ENCODE measurements at places on chromosomes 5 and 9. TPM values are rescaled to one million over a fixed set of nuclear protein-coding genes. Genes with fewer than 3 reads are reported as not detected.

DNA sequence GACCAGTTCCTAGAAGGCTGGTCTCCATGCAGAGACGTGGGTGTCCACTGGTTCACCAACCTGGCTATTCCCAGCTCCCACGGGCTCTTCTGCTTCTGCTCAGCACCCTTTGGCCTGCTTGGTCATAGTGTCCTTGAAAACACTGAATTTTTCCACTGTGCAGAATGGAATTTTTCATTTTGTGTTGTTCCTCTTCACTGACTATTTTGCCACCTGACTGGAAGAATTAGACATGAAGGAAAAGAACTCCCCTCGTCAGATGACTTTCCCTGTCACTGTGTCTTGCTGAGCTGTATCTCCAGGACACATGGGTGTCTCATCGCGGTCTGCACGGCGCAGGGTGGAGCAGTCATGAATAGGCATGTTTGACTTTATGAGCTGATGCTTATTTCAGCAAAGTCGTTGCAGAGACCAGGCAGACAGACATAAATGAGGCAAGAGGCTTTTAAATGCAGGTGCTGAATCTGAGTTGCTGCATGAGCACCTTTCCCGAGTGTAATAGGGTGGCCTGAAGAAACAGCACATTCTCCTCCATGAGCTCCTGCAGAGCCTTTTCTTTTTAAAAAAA is 50.2 kb upstream of the SEMA4D start:
- no peak for DNase-seq

DNA sequence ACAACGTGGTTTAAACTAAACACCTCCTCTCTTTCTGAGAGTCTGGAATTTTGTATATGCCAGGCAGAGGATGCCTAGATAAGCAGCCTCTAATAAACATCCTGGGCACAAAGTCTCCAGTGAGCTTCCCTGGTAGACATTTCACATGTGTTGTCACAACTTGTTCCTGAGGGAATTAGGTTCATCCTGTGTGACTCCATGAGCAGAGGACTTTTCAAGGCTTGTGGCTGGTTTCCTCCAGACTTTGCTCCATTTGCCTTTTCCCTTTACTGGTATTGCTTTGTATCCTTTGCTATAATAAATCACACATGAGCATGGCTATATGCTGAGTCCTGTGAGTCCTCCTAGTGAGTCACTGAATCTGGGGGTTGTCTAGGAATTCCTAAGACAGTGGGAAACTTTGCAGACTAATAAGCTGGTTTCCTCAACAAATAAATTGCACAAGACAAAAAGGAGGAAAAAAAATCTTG is 77.4 kb downstream of the NR2F1-AS1 start:
- DNase-seq: no peak

DNA sequence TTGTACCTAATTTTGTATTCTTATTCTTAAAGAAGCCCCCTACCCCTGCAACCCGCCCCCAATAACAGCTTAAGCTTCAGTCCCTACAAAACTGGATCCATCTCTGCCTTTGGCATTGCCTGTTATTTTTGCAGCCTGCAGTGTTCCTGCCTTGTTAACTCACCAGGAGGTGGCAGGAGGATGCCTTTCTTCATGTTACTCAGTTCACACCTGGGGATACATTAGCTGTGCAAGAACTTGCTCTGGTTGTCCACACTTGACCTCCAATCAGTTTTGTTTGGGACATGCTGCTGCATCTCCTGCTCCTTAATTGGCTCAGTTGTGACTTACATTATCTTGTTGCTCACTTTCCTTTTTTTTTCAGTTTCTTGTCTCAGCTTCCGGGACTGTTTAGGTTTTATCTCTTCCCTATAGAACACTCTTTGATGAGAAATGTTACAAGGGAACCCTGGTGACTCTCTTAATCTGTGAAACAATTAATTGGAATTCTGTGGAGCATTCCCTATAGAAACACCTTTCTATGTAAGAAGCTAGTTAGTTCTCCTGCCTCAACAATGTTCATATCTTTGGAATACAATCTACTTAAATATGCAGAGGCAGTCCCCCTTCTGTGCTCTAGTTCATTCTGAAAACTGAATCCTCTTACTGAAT is 467.7 kb upstream of the ACO1 start:
- DNase-seq: no peak

- no peak for DNase-seq
These were observed 226.6 kb upstream of the SLC24A2 start for GRCh38 chr9:20015427-20015931.

DNA sequence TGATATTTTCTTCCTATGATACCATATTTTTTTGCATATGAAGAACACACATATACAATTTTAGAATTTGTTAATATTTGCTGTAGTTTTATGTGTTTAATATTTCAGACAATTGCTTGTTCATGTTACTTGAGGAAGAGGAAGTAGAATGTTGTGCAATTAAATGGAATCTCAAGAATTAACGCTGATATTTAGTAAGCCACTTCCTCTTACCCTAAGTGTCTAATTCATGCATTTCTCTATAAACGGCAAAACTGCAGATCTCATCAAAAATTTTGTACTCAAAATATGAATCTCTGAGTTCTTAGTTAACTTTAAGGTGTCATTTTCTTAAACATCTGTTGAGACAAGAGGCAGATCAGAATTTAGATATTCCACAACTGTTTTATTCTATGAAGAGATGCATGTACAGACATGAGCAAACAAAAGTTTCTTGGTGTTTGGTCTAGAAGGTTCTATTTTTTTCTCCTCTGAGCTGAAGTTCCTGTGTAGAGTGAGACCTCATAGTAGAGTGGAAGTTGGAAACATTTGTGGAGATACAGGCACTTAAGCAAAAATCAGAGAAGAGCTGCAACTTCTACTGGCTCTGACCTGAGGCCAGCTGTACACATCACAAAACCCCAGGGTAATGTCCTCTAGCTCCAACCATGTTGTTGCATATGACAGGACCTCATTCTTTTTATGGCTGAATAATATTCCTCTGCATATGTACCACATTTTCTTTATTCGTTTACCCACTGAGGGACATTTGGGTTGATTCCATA is 16.6 kb upstream of the TGFBI start:
- no peak for DNase-seq

DNA sequence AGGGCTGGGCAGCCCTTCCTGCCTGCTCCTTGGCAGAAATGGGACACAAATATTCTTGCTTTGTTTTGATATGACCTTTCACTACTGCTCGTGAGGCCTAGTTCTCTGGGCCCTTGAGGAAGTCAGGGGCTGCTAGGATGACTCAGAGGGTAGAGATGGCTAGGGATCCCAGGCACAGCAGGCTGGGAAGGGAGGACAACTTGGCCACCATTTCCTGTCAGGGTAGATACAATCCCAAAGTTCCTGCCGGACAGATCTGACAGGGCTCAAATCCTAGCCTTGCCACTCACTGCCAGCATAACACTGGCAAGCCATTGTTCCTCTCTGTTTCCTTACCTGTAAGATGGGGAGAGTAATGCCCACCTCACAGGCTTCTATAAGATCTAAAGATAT is 31.7 kb upstream of the MEIKIN start:
- DNase-seq: no peak

DNA sequence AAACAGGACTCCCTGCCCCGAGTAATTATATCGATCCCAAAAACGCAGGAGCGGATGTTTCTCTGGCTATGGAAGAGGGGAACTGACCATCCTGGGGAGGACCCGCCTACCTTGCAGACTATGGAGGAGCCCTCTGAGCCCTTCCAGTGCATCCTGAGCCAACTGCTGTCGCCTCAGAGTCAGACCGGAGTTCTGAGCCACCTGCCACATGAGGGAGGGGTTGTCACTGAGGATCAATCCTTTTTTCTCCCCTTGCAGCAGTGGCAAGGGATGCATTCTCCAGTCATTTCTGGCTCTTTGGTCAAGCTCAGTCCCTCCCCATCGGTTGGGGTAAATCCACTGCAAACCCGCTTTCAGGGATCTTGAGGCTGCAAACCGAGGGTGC is 709 bp downstream of the FANCG start:
- DNase-seq: no peak

DNA sequence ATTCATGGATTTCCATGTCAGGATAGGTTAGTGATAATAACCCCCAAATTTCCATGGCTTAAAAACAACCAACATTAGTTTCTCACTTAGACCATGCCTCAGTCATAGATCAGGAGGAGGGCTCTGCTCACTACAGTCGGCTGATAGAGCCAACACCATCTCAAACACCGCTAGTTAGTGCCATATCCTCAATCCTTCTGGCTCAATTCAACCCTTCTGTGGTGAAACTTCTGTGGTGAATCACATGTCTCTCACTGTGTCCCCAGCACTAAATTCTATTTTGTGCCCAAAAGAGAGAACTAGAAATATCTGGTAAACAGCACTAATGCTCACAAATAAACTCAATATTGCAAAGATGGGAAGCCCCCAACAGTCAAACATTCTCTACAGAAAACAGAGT is 21.1 kb downstream of the ECPAS start:
- DNase-seq: no peak

DNA sequence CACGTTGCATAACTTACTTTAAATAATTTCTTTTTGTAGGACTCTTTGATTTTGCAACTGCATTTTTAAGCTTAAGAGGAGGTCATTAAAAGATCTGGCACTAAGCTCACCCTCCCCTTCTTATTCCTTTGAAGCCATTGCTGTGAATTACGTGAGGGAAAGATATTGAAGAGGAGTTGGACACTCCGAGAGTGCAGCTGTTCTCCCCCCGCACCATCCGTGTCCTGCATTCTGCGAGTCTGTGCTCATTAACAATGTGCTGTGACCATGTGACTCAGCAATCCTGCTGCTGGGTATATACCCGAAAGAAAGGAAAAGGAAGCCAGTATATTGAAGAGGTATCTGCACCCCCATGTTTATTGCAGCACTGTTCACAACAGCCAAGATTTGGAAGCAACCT is 40.0 kb downstream of the NXNL2 start:
- DNase-seq: no peak

DNA sequence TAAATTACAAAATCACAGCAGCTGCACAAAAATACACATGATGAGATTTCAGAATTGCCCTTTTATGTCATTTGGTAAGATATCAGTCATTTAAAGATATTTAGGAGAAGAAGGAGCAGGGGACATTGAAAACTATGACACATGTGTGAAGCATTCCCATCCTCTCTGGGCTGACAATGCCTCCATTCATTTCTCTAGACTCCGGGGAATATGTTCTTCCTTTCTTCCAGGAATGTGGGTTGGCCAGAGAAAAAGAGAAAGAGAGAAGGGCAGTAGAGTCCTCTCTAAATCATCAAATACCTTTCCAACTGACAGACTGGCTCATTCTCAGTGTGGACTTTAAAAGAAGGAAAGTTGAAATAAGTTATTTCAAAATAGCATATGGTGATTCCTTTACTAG is 205.6 kb upstream of the ADAMTSL1 start:
- DNase-seq: no peak

Gene DIPK1B
- total RNA-seq: 8.8 TPM

Gene DIRAS2
- total RNA-seq: 26.3 TPM

Measured in mucosa of gallbladder (tissue), 1 donor.